ENCODE measurements at places on chromosomes 7 and 10.
A peak's percentile ranks its signal among the peaks of the same experiment; 100 is the strongest.

DNA sequence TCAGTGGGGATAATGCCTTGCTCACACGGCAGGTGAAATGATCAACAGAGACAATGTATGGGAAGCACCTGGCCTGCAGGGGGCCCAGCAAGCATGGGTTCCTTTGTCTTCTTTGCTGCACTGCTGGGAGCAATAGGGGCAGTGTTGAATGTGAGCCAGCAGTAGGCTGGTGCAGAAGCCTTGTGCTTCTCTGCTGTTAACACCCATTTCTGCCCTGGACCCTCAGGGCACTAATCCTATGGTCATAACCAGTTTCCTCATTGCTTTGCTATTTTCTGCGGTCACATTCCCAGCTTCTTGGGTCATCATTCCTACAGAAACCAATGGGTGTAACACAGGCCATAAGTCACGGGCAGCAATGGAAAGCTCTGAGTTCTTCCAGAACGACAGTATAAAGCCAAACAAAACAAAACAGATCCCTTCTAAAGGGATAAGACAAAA, 10.9 kb upstream of the LGI1 start:
- DNase-seq: no peak

GRCh38 chr7:43119371-43120075, 7.1 kb downstream of the HECW1 start:
- no peak for DNase-seq

DNA sequence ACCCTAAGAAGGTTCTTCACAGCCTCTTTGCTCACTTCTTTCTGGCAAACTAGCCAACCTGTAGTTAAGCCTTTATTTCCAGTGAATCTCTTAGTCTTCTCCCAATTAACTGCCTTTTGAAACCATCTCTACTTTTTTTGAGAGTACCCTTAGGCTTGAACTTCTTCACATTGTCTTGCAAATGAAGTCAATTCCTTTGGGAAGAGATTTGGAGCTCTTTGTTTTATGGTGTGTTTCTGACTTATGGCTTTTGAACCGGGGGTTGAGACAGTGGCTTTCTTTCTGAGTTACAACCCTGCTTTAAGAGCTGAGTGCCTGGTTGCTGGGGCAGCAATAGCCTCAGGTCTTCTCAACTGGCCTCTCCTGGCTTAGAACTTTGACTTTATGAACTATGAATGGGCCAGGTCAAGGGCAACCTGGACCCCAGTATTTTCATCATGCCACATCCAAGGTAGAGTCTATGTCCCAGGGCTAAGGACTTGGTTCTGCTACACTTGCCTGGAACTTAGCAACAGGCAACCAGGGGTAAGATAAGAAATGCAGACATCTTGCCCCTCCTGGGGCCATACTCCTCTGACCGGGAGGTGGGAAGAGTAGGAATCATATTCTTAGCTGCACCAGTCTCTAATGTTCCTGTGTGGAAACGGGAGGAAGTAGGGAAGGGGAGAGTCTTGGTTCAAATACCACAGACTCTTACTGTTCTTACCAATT, 53.0 kb downstream of the SP4 start:
- no peak for DNase-seq

DNA sequence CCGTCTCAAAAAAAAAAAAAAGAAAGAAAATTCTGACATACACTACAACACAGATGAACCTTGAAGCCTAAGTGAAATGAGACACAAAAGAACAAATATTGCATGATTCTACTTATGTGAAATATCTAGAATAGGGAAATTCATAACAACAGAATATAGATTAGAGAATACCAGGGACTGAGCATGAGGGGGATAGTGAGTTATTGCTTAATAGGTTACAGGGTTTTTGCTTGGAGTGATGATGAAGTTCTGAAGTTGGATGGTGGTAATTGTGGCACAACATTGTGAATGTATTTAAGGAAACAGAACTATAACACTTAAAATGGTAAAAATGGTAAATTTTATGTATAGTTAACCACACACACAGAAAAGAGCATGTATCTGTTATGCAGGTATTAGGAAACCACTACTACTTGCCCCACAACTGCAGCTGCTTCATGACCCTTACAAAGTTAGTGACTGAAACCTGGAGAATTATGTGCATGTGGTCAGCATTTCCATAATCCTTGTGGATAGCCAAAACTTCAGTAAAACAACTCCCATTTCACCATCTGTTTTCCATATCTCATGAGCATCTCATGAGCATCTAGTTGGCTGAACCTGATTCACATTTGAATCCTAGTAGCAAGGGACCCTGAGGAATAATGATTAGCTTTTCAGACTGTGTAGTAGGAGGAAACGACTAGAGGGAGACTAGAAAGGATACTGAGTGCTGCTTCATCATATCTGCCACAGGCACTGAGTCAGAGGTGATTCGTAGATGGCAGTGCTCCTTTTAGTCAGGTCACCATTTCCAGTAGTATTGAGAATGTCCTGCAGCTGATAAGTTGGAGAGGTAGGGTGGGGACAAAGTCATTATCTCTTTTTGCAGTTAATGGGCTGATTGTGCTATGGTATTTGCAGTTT, 26.3 kb downstream of the SAMD8 start:
- DNase-seq: no peak

DNA sequence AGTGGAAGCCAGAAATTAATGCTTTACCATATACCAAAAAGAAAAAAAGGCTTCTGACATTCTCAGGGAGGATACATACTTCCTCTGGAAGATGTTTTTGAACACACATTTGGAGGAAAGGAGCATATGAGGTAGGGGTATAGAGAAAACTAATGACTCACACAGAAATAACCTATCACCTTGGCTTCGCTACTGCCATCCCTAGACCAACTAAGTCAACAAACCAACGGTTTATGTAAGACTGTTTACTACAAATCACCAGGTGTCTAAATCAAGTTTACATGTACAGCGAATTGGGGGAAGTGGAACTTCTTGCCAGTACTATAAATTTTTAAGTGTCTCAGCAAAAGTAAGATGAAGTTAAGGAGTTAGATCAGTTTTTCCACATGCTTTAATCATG, 96.9 kb downstream of the NT5C2 start:
- no peak for DNase-seq

GRCh38 chr7:100764841-100765240, 31.4 kb downstream of the ZAN start:
- DNase-seq: no peak

DNA sequence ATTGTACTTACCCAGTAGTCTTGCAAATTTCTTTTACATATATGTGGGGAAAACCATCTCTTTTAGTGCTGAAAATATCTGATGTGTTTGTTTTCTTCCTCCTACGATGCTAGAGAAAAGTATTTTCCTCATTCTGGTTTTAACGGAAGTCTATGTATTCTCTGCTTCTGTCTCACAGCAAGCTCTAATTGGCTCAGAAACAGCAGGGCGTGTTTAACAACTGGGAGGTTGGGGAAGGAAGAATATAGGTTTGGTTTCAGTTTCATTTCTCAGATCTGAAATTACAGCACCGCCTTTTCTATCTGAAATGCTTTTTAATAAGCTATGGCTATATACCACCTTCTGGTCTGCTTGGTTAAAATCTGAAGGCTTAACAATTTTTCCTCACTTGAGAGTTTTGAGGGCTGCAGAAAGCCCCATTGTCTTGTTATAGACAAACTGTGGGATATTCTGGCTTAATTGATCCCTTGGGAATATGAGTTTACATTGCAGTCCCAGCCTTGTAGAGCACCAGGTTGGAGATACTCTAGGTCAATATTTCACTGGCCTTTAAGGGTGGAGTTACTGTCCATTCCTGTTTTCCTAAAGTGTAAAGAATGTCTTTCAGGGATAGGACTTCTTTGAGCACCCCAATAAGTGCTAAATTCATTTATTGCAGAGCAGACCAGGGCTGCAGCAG, at the start of gene SAMD9:
SAMD9 (minus strand) TSS at position 128 of the 679 bp plus-strand sequence. CDS start 11,882 bp downstream, outside the sequence.
- DNase-seq: peak; percentile 48

DNA sequence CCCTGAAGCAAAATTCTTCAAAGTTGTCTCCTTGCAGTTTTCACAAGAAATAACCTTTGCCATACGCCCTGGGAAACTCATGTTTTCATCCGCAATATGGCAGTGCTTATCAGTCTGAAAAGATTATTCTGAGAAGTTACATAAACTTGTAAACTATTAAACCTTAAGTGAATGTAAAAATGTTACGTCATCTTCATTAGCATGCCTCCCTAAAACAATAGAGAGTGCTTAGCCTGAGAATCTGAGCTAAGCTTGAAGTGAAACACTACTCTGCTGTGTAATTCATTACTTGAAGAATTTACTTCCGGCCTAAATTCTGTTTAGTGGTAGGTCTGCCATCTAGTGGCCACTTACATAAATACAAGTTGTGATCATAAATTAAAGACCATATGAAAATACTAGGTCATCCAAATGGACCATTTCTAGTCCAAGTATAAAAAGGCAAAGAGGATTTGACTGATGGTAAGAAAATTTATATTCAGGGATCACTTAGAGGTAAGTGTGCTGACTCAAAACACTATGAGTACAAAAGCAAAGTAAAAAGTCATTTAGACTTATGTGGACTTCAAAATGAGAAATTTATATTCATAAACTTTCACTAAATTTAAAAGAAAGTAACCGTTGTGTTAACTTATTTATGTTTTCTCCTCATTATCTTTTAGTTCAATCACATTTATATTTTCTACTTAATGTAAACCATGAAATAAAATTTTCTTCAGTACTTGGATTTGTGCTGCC, 745.1 kb upstream of the LRRTM3 start:
- no peak for DNase-seq

- DNase-seq: no peak
Observed at GRCh38 chr10:7485799-7486198, 75.0 kb upstream of the SFMBT2 start.

GRCh38 chr10:35451151-35452016, 115.1 kb downstream of the CCNY start:
- DNase-seq: no peak

GRCh38 chr7:22441157-22441556, 58.8 kb downstream of the STEAP1B start:
- DNase-seq: no peak

DNA sequence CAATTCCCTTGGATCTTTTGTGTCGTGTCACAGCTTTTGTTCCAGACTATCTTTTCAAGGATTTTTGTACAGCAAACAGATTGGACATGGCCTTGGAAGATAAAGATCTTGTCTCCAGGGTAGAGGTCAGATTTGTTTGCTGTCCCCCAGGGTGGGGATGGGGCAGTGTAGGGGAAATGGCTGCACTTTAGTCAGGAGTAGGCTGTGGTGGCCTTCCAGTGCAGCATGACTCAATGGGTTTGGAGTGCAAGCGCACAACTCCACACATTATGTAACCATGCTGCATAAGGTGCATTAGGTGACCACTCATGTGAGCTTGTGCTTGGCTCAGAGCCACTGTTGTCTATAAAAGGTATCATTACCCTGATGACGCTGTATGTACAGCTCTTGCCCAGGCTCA, 23.9 kb upstream of the ADAMTS14 start:
- no peak for DNase-seq

DNA sequence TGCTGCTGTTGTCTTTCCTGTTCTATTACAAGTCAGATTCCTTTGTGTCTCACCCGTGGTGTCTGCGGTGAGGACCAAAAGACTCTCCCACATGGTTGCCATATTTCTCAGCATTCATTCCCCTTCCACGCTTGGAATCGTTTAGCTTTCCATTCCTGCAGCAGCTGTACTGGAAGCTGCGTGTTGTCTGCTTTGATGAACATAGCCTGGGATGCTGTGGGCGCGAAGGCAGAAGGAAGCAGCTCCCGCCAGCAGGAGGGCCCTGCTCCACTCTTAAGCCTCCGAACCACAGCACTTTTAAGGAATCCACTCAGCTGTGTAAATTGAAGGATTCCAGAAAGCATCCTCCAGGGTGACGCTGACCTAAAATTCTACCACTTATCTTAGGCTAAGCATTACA, 303.6 kb upstream of the PITRM1 start:
- no peak for DNase-seq

DNA sequence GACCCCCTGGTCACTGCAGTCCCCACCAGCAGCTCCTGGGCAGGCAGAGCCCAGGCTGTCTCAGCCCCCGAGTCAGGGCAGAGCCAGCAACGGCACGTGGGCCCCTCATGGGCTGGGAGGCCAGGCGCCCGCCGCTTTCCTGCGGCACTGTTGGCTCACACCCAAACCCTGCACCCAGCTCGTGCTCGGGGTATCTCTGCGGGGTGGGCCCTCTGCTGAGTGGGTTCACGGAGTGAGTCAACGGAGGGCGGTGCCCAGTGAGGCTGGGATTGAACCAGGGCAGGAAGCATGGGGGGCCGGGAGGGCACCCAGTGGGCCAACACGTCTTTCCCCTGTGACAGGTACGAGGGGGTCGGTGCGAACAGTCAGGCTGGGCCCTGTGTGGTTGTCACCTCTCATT, 28.9 kb downstream of the ADAP1 start:
- peak; percentile 89 for DNase-seq

GRCh38 chr7:47968847-47969774, 10.3 kb downstream of the HUS1 start:
- DNase-seq: peak; percentile 33

- no peak for DNase-seq
Observed at GRCh38 chr10:57098146-57098545, 737.1 kb upstream of the ZWINT start.

GRCh38 chr10:10055656-10056442, 961.8 kb upstream of the CELF2 start:
- DNase-seq: no peak

DNA sequence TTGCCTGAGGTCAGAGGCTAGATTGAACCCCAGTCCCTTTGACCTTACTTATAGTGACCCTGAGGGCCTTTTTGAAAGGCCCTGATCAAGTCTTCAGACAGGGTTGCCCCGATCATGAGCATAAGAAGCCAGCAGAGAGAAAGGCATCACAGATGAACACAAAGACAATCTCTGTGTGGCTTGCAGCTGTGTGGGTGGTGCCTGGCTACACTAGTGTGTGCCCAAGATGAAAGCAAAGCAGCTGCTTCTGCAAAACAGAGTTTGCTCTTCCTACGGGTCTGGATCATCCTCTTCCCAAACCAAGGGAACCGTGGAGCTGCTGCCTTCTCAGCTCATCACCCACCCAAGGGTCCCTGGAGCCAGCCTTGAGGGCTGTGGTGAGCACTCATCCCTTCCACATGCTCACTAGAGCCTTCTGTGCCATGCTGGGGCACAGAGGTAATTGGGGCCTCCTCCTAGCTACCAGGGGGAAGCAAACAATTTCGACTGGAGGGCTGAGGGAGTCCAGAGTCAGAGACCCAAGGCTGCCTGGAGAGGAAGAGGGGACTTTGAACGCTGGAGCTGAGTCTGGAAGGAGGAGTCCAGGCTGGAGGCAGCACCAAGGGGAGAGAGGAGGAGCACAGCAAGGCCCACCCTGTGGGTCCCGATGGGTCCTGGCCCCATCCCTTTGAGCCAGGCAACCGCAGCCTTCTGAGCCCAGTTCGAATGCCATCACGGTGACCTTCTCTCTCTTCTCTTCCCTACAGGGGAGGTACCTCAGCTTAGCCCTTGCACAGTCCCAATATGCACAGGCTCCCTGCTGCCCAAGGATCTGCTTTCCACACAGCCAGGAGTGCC, 42.3 kb downstream of the ANTXRL start:
- no peak for DNase-seq

DNA sequence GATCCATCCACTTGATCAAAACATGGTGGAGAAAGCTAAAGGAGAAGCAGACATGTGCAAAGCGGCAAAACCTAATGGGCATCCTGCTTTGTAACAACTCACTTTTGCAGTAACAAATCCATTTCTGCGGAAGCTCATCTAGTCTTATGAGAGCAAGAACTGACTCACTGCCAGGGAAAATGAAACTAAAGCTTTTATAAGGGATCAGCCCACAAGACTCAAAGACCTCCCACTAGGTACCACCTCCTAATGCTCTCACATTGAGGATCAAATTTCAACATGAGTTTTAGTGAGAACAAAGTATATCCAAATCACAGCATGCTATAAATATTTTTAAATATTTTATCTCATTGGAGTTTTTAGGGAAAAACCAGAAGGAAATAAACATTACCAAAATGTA, 120.1 kb upstream of the GNAI1 start:
- no peak for DNase-seq

Data from activated gamma-delta T cell treated with Interleukin-2 at 50 U/mL for 16 hours (primary cell).